ENCODE measurements at places on chromosomes 4 and X.

- DNase-seq = no peak
Measured at GRCh38 chr4:71367546-71367945, 28.7 kb downstream of the SLC4A4 start.

- no peak for DNase-seq
Measured at GRCh38 chr4:112076919-112077608, 68.2 kb upstream of the FAM241A start.

DNA sequence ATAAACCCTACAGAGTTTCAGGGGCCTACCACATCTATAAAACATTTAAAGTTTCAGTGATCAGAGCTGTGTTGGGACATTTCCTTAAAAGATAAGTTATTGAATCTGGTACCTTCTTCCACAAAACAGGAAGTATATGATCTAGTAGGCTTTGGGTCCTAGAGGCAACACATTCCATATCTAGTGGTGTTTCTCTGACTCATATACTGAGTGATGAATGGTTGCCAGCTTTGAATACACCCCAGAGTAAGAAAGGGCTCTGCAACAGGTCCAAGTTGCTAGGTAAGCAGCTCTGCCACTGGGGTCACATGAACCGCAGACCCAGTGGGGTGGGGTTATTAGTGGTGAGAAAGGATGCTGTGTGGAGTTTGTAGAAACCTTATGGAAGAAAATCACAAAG lies 32.4 kb upstream of the BLTP1 start:
- DNase-seq = no peak

DNA sequence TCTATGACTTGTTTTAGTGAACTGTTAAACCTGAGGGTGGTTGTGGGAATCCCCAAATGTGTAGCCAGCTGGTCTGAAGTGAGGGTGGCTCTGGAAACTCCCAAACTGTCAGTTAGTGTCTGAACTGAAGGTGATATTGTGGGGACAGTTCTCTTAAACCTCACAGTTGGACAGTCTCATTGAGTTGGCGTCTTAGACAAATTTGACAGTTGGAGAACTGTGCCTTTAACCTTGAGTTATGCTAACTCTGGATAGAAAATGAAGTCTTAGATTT lies 20.7 kb upstream of the CTSO start:
- no peak for DNase-seq

GRCh38 chr4:187321711-187322110 lies 598.1 kb upstream of the FAT1 start:
- no peak for DNase-seq

GRCh38 chrX:132615391-132616131 lies 126.7 kb upstream of the MBNL3 start:
- peak; percentile 15 for DNase-seq

DNA sequence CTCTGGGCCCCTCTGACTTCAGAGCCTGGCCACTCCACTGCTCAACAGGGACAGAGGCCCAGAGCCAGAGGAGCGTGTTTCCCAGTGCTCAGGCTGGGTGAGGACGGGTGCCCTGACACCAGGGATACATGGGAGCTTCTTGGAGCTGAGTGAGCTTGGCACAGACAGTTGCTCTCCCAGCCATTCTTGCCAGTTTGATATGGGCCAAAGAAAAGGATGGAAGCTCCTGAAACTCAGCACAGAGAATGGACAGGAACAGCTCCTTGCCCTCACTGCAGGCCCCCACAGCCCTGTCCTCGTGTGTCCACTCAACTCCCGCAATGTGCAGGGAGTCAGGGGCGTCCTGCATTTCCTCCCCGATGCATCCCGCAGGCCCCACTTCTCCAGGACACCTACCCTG lies 38.8 kb downstream of the NSG1 start:
- DNase-seq = no peak

- DNase-seq = no peak
Measured at GRCh38 chr4:182306792-182307507, 63.7 kb downstream of the TENM3 start.

DNA sequence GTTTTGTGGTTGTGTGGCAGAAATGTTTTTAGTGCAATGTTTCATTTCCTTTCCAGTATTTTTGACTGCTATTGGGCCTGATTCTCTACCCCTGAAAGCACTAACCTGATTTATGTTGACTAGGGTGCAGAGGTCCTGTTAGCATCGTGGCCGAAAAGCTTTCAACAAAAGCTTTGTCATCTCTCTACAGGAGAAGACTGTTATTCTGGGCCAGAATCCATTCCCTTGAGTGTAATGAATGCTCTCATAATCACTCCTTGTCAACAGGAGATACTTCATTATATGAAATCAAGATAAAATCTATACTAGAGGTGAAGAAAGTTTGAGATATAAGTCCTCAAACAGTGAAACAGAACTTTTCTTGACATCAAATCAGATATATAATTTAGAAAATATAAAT lies 195.5 kb downstream of the ZNF330 start:
- DNase-seq = no peak

GRCh38 chr4:126018274-126018673 lies 703.5 kb downstream of the FAT4 start:
- no peak for DNase-seq

- no peak for DNase-seq
Measured at GRCh38 chrX:14775416-14775815, 97.5 kb downstream of the FANCB start.

- no peak for DNase-seq
Measured at GRCh38 chr4:80963051-80963450, 67.5 kb upstream of the BMP3 start.

DNA sequence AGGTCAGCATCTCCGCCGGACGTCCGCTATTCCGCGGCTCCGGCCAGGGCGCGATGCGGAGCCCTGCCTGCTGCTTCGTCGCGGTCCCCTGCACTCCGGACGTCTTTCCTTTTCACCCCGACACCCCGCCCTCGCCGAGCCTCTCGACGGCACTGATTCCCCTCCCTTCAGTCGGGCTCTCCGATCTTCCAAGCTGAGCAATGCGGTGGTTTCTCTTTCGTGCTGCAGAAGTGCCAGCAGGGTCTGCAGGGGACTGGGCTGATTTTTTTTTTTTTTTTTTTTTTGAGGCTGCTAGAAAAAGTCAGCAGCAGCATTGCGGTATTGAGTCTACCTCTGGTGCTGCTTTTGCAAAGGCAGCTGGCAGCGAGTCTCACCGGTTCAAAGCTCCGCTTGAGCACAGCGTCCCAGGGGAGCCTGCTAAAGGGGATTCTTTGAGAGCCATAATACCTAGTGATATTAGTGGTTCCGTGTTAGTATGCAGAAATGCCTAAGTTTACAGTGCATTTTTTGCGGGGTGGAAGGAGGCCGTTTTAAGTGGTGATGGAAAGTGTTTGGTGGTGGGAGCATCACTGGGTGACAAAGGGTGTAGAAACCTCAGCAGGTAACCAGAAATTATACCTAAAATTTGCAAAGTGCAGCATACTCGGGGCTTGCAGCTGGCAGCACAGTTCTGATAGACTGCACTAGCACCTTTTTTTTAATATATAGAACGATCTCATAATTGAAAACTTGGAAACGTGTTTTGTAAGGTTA lies 969 bp downstream of the STIM2 start:
- peak; percentile 46 for DNase-seq

DNA sequence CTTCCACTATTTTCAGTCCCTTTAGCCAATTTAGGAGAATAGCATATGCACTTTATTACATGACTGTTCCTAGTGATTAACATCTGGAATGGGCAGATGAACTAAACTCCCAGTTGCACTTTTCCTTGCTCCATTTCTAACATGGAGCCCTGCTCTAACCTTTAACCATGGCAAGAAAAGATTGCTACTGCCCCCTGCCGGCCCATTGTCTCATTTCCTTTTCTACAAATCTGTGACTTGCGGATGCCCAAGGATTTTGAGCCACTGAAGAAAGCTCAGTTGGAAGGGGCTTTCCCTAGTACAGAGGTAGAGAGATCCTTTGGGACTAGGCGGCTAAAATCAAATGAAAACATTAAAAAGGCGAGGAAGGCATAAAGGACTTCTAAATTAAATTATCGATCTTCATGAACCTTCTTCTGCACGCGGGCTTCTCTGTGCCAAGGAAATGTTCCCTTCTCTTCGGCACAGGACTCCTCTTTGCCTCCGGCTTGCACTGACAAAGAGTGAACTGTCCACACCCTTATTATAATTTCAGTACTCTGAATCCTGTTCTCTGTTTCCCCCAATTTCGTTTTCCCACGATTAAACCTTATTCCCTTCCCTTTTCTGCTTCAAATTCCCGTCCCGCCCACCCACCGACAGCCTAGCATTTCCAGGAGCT lies 577 bp upstream of the GLRA2 start:
- DNase-seq = peak; percentile 19

- DNase-seq = no peak
Measured at GRCh38 chr4:25782482-25782881, 80.3 kb downstream of the SEL1L3 start.

- no peak for DNase-seq
Measured at GRCh38 chr4:143188136-143189088, 3.7 kb downstream of the USP38 start.

- no peak for DNase-seq
Measured at GRCh38 chr4:171588764-171589163, 224.4 kb upstream of the GALNTL6 start.

DNA sequence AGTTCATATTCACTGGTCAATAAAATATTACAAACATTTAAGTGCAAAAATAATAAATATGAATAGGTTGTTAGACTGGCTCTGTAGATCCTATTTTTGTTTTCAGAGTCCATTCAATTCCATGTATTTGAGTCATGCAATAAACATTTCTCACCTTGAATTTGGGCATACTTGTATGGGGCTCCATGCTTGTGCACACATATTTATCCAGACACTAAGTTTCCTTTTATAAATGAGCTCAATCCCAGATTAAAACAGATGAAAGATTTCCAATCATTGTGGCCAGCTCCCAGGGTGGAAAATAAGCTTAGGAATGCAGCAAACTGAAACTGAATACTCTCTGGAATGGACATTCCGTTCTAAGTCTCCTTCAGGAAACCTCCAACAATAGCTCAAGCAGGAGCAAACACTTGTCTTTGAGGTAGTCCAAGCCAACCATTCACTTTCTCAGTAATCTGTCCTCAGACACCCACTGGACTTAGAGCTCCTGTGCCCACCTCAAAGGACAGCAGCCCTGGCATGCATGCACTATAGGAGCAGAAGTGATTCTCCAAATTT lies 16.4 kb downstream of the DMD start:
- DNase-seq = no peak

DNA sequence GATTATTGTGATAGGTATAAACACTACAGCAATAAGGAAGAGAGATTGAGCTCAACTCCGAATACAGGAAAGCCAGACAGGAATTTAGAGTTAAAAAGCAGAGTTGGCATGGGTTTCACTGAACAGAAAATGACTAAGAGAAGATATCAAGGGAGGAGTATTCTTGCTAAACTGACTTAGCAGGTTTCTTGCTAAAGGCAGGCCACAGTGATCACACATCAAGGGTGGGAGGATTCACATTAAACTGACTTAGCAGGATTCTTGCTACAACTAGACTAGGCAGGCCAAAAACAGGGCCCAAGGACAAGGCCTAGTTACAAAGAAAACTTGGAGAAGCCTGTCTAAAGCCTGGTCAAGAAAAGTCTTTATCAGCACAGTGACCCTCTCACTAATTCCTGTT lies 195.1 kb downstream of the MAGEB5 start:
- DNase-seq = no peak

- no peak for DNase-seq
Measured at GRCh38 chr4:120228086-120228485, 161.4 kb upstream of the MAD2L1 start.

- no peak for DNase-seq
Measured at GRCh38 chrX:16834806-16835205, 35.4 kb downstream of the RBBP7 start.

DNA sequence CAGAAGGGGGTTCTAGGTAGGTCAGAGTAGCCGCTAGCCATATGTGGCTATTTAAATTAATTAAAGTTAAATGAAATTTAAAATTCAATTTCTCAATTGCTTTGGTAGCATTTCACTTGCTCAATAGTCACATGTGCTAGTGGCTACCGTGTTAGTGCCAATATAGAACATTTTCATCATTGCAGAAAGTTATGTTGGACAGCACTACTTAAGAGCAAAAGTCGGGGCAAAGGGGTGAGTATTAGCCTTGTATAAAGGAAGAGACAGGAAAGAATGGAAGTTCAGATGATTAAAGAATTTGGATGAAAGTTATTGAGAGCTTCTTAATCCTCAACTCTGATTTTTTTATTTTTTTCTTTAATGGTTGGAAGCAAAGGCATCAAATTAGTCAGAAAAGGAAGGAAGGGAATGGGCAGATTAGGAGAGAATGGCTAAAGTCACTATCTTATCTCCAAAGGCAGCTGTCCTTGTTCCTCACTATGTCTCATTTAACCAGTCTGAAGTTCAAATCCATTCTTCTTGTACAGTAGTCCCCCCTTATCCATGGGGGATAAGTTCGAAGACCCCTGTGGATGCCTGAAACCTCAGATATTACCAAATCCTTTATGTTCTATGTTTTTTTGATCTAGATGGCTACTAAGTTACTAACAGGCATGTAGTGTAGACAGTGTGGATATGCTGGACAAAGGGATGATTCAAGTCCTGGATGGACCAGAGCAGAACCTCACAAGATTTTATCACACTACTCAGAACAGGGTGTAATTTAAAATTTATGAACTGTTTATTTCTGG lies 22.9 kb downstream of the OCIAD1 start:
- DNase-seq = no peak

- no peak for DNase-seq
Measured at GRCh38 chrX:124827258-124827845, 481.0 kb downstream of the SH2D1A start.

- DNase-seq = no peak
Measured at GRCh38 chr4:77593101-77593500, 12.5 kb upstream of the CXCL13 start.
